ENCODE measurements at places on chromosomes 11 and 22. TPM values are rescaled to one million over a fixed set of nuclear protein-coding genes. Genes with fewer than 3 reads are reported as not detected.

DNA sequence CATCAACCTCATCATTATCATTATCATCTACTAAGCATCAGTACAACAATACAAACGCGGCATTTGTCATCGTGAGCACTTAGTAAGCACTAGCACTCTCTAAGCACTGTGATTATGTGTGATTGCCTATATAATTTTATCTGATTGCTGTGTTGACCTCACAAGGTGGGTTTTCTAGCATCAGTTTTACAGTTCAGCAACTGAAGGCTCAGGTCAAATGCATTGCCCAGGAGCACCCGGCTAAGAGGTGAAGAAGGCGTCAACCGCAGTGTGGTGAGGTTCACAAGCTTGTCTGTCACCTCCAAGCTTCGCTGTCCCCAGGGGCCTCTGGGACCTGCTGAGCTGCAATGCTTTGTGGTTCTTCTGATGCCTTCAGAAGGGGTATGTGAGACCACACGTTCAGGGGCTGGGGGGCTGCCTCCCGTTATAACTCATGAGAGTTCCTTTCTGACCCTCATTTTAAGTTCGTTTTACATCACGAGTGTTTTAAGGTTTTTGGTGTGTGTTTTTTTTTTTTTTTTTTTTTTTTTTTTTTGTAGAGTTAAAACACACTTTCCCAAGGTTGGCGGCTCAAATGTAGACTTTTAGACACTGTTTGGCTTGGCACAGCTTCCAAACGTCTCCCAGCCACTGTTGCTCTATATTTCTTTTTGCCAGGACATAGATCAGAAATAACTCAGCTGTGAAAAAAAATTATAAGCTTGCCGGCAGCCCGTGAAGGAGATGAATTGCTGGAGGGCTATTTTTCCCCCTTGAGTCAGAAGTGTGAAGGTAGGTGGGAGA, 33.8 kb upstream of the SCUBE1 start:
- DNase-seq = no peak

- DNase-seq = no peak
Measured at GRCh38 chr11:62678433-62678769, 472 bp downstream of the UBXN1 start.

GRCh38 chr22:22178992-22179391, 65.6 kb upstream of the VPREB1 start:
- DNase-seq = no peak

Gene TEX54
- not detected for total RNA-seq

Gene OR6A2
- total RNA-seq = 0.59 TPM

DNA sequence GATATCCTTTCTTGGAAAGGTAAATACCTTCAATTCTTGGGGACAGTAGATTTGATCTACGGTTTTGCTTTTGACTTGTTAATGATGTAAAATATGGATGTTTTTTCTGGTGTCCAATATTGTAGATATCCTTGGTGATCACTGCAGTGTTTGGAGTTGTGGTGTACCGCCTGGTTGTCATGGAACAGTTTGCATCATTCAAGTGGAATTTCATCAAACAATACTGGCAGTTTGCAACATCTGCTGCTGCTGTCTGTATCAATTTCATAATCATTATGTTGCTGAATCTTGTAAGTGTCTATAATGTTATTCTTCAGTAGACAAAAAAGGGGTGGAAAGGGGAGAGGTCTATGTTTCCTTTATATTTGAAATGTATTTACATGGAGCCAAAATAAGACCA, 27.4 kb upstream of the MUC15 start:
- no peak for DNase-seq

Gene PVALB
- not detected for total RNA-seq

DNA sequence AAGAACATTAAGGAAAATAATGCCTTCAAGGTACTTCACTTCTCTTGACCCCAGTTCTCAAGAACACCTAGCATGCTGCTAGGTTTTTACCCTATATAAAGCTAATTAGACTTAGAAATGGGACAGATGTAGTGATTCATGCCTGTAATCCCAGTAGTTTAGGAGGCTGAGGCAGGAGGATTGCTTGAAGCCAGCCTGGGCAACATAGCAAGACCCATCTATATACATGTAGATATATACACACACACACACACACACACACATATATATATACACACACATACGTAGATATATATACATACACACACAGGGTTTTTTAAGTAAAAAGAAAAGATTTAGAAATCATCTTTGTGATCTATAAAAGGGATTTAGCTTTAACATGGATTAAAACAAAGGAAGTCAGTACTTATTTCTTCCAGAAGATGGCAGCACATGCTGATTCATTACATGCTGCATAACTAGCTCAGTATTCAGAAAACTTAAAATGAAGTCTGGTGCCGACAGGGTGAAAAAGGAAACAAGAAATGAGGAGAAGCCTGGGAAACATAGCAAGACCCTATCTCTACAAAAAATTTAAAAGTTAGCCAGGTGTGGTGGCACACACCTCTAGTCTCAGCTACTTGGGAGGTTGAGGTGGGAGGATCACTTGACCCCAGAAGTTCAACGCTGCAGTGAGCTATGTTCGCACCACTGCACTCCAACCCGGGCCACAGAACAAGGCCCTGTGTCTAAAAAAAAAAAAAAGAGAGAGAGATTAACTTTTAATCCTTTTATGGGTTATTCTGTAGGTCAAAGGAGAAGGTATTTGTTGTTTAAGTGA, 28.5 kb upstream of the RBX1 start:
- DNase-seq = no peak

DNA sequence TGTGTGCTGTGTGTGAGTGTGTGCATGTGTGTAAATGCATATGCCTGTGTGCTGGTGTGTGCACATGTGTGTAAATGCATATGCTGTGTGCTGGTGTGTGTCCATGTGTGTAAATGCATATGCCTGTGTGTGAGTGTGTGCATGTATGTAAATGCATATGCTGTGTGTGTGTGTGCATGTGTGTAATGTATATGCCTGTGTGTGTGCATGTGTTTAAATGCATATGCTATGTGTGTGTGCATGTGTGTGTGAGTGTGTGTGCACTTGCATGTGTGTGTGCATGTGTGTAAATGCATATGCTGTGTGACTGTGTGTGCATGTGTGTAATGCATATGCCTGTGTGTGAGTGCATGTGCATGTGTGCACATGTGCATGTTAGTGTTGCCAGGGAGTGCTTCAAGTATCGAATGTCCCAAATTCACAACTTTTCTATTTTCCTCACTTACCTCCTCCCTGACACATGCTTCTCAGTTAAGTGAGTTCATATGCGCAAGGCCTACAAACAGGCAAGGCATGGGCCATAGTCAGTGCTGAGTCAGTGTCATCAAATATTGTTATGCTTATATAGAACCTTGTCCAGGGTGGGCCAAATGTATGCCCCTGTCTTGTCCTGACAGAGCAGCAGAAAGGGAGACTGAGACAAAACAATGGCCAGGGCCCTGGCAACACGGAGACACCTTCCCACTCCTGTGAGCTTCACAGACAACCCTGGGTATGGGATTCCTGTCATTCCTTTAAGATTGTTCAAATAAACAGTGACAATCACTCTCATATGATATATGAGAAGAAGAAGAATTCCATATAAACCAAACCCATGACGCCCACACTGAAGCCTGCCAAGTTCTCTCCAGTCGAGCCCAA, 38.6 kb downstream of the GGTLC2 start:
- no peak for DNase-seq

- no peak for DNase-seq
Measured at GRCh38 chr11:120867531-120867930, 156.4 kb upstream of the TBCEL start.

Gene SAA4
- total RNA-seq = not detected

- no peak for DNase-seq
Measured at GRCh38 chr11:128434818-128435217, 152.5 kb downstream of the ETS1 start.

Gene TBX10
- not detected for total RNA-seq

DNA sequence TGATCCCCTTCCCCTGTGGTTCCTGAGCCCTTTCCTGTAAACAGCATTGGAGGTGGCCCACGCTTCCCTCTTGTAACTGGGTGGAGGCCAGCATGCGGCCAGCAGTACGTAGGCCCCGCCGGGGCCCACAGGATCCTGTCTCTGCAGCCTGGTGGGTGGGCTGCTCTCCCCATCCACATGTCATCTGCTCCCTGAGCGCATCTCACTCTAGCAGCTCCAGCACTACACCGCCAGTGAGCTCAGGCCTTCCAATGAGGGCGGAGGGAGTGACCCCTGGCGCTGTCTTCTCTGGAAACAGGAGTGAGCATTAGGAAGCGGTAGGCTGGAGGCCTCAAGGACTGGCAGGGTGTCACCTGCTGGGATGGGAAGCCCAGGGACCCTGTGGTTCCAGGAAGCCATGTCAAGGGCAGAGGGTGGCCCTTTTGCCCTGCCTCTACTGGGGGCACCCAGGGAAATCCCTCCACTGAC, 363.9 kb downstream of the TBC1D22A start:
- DNase-seq = no peak

DNA sequence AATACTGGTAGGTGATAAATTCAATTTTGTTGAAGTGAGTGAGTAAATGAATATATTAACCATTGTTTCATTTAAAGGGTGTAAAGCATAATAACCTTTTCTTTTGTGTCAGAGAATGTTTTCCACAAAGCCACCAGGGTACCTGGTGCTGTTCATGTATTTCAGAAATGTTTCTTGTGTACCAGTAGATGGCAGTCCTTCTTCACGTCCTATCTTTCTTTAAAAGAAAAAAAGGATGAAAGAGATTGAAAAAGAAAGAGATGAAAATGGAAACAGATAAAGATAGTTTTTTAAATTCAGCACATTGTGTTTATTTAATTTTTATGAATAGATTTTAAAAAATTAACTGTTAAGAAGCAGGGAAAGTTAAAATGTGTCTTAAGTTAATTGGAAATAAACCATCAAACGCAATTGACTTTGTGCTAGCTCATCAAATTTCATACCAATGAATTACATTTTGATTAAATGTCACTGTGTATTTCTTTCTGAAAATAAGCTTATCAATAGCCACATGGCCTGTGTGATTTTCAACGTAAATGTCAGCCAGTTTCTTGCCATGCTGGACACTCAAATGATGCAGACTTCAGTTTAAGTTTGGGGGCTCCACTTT, 65.5 kb upstream of the CHORDC1 start:
- DNase-seq = no peak

Gene ART1
- total RNA-seq = not detected

Measured in osteoblast (primary cell).